ENCODE measurements at places on chromosomes 16 and 17.

- no peak for DNase-seq
Measured at GRCh38 chr16:87700406-87701077, 65.2 kb downstream of the KLHDC4 start.

GRCh38 chr17:73624496-73624988 is 19.7 kb downstream of the SDK2 start:
- DNase-seq: no peak

- DNase-seq: no peak
Measured at GRCh38 chr17:61600621-61601020, 9.6 kb upstream of the NACA2 start.

GRCh38 chr17:74010903-74011302 is 192.6 kb upstream of the RPL38 start:
- DNase-seq: peak; percentile 48

- no peak for DNase-seq
Measured at GRCh38 chr16:4411684-4412083, 4.7 kb downstream of the CORO7 start.

- DNase-seq: no peak
Measured at GRCh38 chr17:60353773-60354172, 38.2 kb downstream of the USP32 start.

DNA sequence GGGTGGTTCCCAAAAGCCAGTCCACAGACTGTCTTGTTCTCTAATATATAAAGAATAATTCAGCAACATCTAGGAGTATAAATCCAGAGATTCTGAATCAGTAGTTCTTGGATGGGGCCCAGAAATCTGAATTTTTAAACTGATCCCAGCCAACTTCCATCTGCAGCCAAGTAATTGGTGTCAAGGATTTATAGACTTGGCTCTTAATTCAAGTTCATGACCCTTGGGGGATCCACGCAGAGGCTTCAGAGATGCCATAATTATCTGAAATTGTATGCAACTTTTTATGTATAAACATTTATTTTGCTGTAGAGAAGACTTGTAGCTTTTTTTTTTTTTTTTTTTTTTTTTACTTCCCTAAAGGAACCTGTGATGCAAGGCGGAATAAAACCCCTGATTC is 60.6 kb downstream of the HLF start:
- DNase-seq: no peak
